Adrenal gland (tissue), 19 donors: ENCODE measurements at places on chromosomes 5 and 9.

GRCh38 chr9:1100945-1101344 lies 50.8 kb downstream of the DMRT2 start:
- no peak overlapping the region for H3K27ac ChIP-seq
- H3K4me1 ChIP-seq = no peaks in the 10 kb centered on the region
- no peak for DNase-seq
- no peaks in the 10 kb centered on the region for H3K27me3 ChIP-seq

GRCh38 chr5:125717209-125717608 lies 706.0 kb upstream of the GRAMD2B start:
- H3K36me3 ChIP-seq = no peaks in the 10 kb centered on the region
- H3K27me3 ChIP-seq = no peaks in the 10 kb centered on the region
- H3K4me3 ChIP-seq = no peak overlapping the region
- no peaks in the 10 kb centered on the region for H3K4me1 ChIP-seq
- H3K27ac ChIP-seq = no peak overlapping the region

DNA sequence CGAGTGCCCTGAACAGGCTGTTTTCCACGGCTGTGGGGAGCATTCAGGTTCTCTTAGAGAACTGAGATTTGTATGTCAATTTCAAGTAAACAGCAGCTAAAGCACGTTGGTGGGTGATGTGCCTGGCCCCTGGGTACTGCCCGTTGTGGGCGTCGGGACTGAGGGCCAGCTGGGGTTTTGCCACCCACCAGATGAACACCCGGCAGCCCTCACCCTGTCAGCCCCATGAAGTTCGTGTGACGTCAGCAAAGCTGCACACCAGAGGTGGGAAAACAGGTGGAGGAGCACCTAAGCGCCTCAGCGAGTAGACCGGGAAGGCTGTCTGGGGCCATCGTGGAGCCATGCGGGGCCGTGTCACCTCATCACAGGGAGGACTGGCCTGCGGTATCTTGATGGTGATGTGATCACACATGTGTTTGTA lies 9.2 kb downstream of the CEP72 start:
- no peaks in the 10 kb centered on the region for H3K4me1 ChIP-seq
- H3K36me3 ChIP-seq = no peaks in the 10 kb centered on the region
- no peak overlapping the region for H3K27ac ChIP-seq
- no peak for DNase-seq

DNA sequence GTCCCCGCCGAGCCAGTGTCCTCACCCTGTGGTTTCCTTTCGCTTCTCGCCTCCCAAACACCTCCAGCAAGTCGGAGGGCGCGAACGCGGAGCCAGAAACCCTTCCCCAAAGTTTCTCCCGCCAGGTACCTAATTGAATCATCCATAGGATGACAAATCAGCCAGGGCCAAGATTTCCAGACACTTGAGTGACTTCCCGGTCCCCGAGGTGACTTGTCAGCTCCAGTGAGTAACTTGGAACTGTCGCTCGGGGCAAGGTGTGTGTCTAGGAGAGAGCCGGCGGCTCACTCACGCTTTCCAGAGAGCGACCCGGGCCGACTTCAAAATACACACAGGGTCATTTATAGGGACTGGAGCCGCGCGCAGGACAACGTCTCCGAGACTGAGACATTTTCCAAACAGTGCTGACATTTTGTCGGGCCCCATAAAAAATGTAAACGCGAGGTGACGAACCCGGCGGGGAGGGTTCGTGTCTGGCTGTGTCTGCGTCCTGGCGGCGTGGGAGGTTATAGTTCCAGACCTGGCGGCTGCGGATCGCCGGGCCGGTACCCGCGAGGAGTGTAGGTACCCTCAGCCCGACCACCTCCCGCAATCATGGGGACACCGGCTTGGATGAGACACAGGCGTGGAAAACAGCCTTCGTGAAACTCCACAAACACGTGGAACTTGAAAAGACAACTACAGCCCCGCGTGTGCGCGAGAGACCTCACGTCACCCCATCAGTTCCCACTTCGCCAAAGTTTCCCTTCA lies 1.4 kb downstream of the GLIS3 start:
- H3K4me1 ChIP-seq = peaks cover 24% of the 10 kb centered on the region
- no peak for DNase-seq
- H3K27me3 ChIP-seq = no peaks in the 10 kb centered on the region
- H3K4me3 ChIP-seq = peak overlapping the region; percentile 70

GRCh38 chr5:173644673-173645436 lies 28.4 kb upstream of the BOD1 start:
- H3K4me1 ChIP-seq = no peaks in the 10 kb centered on the region
- no peak for DNase-seq
- H3K4me3 ChIP-seq = no peak overlapping the region
- no peaks in the 10 kb centered on the region for H3K36me3 ChIP-seq
